ENCODE measurements at places on chromosomes 16 and 17.

DNA sequence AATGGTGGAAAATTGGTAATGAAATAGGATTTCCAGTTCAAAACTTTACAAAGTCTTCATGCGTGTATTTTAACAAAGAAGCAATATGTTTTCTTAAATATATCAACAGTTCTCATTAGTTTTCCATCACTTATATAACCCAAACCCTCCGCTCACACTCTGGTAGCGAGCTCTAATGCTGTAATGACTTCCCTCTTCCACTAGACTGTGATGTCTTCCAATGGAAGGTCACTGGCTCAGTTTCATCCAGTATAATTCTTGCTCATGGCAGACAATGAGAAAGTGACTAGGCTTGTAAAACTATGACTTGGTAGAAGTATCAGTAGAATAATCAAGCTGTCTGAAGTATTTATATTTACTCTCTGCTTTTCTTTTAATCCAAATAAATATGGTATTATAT lies 32.8 kb downstream of the NETO2 start:
- no peak for DNase-seq

DNA sequence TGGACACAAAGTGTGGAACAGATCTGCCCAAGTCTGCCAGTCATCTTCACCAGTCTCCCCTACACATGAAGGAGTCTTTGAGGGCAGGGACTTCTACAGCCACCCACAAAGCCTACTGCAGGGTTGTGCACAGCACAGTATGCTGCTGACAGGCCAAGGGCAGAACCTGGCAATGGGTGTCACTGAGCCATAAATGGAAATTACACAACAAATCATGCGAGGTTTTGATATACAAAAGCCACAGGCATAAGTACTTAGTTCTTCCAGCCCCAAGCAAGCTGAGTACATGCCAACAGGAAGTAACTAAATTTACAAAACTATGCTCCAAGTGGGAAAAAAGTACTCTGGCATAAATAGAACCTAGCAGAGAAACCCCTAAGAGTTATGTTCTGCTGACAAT lies 7.8 kb upstream of the PSMC3IP start:
- no peak for DNase-seq

DNA sequence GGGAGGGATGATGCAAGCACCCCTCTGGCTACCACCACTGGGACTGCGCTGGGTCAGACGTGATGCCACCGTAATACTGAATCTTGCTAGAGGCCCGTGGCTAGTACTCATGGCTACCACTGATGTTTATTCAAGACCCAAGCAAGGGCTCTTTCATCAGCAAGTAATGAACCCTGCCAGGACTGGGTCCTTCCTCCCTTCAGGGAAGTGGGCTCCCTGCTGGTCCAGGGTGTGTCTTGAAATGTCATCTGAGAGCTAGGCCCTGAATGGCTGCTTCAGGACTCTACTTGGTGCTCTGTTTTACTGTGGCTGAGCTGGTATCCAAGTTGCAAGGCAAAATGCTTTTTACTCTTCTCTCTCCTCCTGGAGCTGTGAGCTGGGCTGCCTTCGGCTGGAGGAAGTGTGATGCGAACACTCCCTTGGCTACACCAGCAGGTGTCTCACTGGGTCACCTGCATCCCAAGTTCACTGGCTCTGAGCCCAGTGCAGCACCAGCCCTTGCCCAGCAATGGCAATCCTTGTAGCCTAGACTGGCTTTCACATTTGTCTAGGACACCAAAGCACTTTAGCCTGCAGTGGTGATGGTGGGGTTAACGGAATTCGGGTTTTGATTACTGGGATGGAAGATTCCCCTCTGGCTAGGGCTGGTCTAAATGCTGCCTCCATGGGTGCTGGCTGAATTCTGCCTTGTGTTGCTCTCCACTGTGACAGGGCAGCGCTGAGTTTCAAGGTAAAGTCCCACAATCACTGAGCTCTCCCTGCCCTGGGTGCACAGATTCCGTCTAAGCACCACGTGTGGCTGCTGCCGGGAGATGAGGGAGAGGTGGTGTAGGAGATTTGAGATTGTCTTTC lies 98.6 kb downstream of the USP22 start:
- DNase-seq: no peak

GRCh38 chr17:39244600-39245570 lies 19.1 kb upstream of the STAC2 start:
- peak; percentile 33 for DNase-seq

GRCh38 chr17:82217530-82218204 lies 5.0 kb upstream of the CCDC57 start:
- no peak for DNase-seq

GRCh38 chr17:29430275-29430674 lies 40.1 kb downstream of the TAOK1 start:
- no peak for DNase-seq

GRCh38 chr17:55666806-55667205 lies 55.9 kb downstream of the TMEM100 start:
- DNase-seq: no peak

- no peak for DNase-seq
Measured at GRCh38 chr17:73224663-73225305, 31.9 kb downstream of the COG1 start.

DNA sequence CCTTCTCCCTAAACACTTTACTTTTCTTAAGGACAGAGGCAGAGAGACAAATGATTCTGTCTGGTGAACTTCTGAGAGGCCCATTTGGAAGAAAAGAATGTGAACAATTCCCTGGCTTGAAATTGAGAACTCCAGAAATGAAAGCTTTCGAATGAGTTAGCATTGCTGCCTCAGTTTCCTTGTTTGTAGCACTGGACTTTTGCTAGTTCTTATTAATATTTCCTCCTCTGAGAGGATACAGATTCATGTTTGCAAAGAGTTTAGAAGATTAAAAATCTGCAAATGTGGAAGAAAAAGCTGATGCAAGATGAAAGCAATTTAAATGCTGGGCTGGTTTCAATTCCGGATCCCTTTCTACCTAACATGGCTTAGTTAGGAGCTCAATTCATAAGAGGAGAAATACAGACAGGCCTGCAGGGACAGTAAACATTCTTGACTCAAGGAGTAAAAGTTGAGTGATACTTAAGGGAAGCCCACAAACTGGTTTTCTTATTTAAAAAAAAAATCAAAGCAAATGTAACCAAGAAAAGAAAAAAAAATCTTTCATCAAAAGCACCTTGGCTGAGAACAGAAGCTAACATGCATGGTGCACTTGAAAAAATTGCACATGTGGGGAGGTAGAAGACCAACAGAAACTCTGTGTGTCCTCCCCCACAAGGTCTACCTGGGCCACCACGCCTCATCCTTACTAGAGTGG lies 27.1 kb downstream of the HNF1B start:
- DNase-seq: no peak

- no peak for DNase-seq
Measured at GRCh38 chr16:5225931-5226655, 128.5 kb upstream of the EEF2KMT start.

GRCh38 chr17:29682987-29683386 lies 60.3 kb upstream of the CORO6 start:
- no peak for DNase-seq

DNA sequence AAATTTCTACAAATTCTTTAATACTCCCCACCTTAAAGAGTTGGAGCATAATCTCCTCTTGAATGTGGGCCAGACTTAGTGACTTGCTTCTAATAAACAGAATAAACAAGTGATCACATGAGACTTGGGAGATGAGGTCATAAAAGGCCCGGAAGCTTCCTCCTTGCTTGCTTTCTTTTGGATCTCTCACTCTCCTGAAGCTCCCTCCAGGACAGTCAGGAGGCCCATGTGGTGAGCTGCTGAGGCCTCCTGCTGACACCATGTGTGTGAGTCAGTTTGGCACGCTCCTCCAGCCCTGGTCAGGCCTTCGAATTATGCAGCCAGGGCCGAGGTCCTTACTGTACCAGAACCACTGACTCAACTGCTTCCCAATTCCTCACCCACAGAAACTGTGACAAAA lies 53.2 kb downstream of the NDEL1 start:
- DNase-seq: peak; percentile 85

GRCh38 chr17:35069311-35069710 lies 5.8 kb upstream of the RFFL start:
- DNase-seq: peak; percentile 73

GRCh38 chr16:24537474-24538337 lies 1.7 kb upstream of the RBBP6 start:
- DNase-seq: no peak

DNA sequence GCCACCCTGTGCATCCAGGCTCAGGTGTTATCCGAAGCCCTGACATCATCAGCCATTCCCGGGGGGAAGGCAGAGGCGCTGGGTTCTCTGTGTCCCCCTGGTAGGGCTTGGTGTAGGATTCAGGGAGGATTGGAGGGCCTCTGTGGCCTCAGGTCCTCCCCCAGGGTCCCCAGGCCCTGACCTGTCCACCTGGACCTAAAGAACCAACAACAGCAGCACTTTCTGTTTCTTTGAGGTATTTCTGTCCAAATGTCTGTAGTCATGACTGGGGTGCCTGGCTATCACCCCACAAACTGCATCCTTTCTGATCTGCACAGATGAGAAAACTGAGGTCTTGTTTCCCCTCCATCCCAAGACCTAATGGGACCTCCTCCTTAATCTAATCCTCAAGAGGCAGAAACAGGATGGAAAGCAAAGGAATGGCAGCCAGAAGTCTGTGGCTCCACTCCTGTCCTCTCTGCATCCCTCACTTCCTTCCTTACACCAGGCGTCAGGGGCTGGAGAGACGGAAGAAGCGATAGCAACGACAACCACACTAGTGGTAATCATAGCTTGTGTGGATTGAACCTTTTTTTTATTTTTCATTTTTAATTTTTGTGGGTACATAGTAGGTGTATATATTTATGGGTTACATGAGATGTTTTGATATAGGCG lies 11.8 kb downstream of the NLRC5 start:
- no peak for DNase-seq

DNA sequence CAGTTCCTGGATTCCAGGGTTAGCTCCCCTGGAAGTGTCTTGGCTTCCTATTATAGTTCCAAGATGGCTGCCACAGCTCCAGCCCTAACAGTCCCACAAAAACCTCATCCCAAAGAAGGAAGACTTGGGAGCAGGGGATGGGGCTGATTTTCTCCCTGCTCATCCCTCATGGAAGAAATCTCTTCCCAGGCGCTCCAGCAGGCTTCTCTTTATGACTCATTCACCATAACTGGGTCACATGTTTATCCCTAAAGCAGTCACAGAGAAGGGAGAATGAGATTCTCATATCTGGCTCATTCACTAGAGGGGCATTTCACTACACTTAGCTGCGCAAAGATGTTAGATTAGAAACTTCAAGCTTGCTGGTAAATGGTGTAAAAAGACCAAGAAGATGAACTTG lies 206.5 kb upstream of the IRX3 start:
- DNase-seq: no peak

DNA sequence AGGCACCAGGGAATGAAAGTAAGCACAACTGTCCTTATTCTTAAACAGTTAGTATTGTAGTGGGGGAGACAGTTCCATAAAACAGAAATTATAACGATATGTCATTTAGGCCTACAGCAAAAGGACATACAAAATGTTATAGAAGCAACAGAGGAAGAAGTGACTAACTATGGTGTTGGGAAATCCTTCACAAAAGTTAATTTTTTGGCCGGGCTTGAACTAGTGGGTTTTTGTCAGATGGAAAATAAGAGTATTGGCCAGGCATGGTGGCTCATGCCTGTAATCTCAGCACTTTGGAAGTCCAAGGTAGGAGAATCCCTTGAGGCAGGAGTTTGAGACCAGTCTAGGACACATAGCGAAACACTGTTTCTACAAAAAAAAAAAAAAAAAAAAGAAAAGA lies 127.8 kb downstream of the SSH2 start:
- DNase-seq: no peak

All from skeletal muscle cell (primary cell).